ENCODE measurements at places on chromosomes 12 and 14. TPM values are rescaled to one million over a fixed set of nuclear protein-coding genes. Genes with fewer than 3 reads are reported as not detected.

- DNase-seq = no peak
These were observed 11.9 kb upstream of the FKBP11 start for GRCh38 chr12:48937170-48937569.

- DNase-seq = no peak
These were observed 70.3 kb upstream of the NR2C1 start for GRCh38 chr12:95143621-95144205.

DNA sequence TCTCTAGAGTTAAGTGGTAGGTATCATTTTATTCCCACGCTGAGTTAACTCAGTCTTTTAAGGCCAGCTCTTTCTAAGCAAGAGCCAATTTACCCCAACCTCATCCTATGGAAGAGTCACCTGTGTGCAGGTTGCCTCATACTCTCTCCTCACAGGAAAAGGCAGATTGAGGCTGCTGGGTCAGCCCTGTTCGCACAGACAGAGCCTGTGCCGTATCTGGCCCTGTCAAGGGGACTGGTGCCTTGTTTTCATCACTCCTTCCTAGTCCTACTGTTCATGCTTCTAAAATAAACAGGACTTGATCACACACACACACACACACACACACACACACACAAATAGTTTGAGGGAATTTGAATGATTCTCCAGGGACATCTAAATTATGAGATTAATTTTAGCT is 285.0 kb downstream of the SLC6A15 start:
- no peak for DNase-seq

Gene EID3
- 4.4 TPM for polyA plus RNA-seq

Gene RPL10L
- polyA plus RNA-seq = not detected

Data from renal pelvis (tissue), 12 donors.